ENCODE measurements at places on chromosomes 2 and 18.

- no peaks in the 10 kb centered on the region for H3K36me3 ChIP-seq
- H3K4me1 ChIP-seq: no peaks in the 10 kb centered on the region
- H3K27me3 ChIP-seq: no peaks in the 10 kb centered on the region
Observed at GRCh38 chr18:55405893-55406406, 182.0 kb downstream of the TCF4 start.

GRCh38 chr2:157182834-157183396, 74.6 kb upstream of the GALNT5 start:
- no peak overlapping the region for H3K27ac ChIP-seq
- no peak overlapping the region for H3K4me3 ChIP-seq
- no peak for DNase-seq
- no peaks in the 10 kb centered on the region for H3K27me3 ChIP-seq

GRCh38 chr2:191150600-191151330, at the start of gene STAT4:
Gene STAT4 (minus strand): TSS chr2:191150994. CDS start chr2:191148203, 2,791 bp downstream.
- H3K4me3 ChIP-seq: peak within 1 kb of the TSS; percentile 36
- peaks cover 6% of the 10 kb centered on the region for H3K27me3 ChIP-seq
- H3K36me3 ChIP-seq: no peaks in the 10 kb centered on the region
- peak; percentile 65 for DNase-seq
- H3K27ac ChIP-seq: no peak within 1 kb of the TSS

DNA sequence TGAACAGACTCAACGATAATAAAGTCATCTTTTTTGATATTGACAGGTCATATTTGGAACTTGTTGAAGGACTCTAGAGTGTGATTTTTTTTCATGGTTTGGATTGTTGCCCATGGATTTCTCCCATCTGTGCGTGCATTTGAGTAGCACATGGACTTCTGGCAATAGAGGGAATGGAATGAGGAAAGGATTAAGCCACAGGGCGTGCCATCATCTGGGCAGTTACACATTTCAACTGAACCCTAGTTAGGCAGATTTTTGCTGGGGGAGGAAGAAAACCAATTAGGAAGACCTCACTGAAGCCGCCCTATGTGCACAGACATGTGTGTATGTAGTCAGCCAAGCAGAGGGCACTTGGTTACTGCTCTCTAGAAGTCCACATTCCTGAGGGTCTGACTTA, 72.6 kb downstream of the TPGS2 start:
- no peak overlapping the region for H3K27ac ChIP-seq
- H3K36me3 ChIP-seq: no peaks in the 10 kb centered on the region
- peaks cover 13% of the 10 kb centered on the region for H3K4me1 ChIP-seq
- H3K27me3 ChIP-seq: no peaks in the 10 kb centered on the region

- no peaks in the 10 kb centered on the region for H3K27me3 ChIP-seq
- DNase-seq: no peak
- H3K4me3 ChIP-seq: no peak overlapping the region
- no peaks in the 10 kb centered on the region for H3K4me1 ChIP-seq
- H3K36me3 ChIP-seq: no peaks in the 10 kb centered on the region
Observed at GRCh38 chr2:101396316-101396717, 9.0 kb upstream of the CREG2 start.

GRCh38 chr2:150472511-150472899, 15.0 kb downstream of the RND3 start:
- peak overlapping the region; percentile 49 for H3K27ac ChIP-seq
- H3K4me3 ChIP-seq: no peak overlapping the region
- no peaks in the 10 kb centered on the region for H3K27me3 ChIP-seq
- peaks cover 65% of the 10 kb centered on the region for H3K36me3 ChIP-seq
- H3K4me1 ChIP-seq: peaks cover 54% of the 10 kb centered on the region

DNA sequence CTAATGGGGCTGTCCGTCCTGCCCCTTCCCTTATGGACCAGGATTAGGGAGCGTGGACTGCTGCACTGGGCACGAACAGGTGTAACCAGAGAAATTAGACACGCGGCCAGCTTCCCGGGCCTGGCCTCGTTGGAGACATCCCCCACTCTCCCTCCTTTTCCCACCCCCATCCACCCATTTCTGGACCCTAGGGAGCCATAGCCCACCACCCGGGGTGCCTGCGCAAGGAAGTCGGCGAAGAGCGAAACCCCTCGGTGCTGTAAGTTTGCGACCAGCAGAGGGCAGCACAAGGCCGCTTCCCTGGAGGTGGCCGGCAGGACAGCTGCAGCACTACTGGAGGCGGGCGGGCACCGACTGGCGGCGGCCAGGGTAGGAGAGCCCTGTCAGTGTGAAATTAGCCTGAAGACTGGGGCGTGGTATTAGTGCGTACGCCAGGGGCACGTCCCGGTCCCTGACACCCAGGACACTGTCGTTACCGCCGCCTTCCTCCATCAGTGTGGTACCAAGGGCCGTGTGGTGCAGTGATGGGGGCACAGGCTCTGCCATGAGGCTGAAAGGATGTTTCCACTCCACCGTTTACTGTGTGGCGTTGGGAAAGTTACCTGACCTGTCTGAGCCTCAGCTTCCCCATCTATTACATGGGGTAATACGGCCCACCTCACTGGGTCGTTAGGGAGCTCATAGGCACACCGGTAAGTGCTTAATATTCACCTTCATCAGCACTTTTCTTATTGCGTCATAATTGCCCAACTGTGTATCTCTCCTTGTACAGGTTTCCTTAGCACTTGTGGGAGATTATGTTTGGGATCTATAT, 36.0 kb upstream of the CD207 start:
- H3K27me3 ChIP-seq: peaks cover 15% of the 10 kb centered on the region
- H3K36me3 ChIP-seq: no peaks in the 10 kb centered on the region
- no peak overlapping the region for H3K4me3 ChIP-seq
- H3K27ac ChIP-seq: no peak overlapping the region
- H3K4me1 ChIP-seq: peaks cover 10% of the 10 kb centered on the region
- peak; percentile 88 for DNase-seq

DNA sequence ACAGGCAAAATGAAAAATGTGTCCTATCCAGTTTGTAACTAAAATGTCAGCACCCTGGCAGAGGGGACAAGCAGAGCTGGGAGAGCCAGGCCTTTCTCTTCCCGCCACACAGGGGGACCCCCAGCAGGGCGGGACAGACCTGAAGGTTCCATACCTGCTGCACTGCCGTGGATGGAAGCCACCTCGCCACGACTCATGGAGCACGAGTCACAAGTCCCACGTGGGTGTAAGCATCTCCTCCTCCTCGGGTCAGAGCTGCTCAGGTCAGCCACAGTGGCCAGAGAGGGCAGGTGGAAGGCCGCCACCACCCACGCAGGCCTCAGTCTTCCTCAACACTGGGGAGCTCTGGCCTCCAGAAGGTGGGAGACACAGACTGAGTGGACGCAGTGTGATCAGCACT, 21.0 kb downstream of the C1QL2 start:
- no peaks in the 10 kb centered on the region for H3K27me3 ChIP-seq
- no peak overlapping the region for H3K4me3 ChIP-seq

DNA sequence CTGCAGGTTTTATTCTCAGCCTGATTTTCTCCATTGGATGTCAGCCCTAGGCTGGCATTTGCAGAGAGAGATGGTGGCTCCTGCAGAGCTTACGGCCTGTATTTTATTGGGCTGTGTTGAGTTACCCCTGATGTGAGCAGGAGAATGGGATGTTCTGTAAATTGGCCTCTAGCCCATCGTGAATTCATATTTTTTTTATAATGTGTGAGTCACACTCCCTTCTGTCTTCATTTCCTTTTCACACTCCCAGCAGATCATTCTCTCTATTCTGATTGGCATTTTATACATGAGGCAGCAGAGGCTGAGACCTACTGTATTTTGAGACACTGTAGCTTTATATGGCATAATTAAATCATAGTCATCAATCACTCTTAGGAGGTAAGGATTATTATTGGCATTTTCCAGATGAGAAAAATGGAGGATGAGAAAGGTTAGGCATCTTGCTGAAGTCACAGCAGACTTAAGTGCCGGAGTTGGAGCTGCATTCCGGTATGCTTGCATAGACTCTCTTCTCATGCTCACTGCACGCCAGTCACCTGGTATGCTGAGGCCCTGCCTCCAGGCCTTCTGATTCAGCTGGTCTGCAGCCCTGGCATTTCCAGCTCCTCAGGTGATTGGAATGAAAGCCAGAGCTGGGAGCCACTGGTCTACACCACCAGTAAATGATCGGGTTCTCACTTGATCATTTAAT, 142.4 kb downstream of the NEDD4L start:
- H3K27ac ChIP-seq: peak overlapping the region; percentile 80
- DNase-seq: no peak
- no peak overlapping the region for H3K4me3 ChIP-seq
- H3K27me3 ChIP-seq: no peaks in the 10 kb centered on the region
- no peaks in the 10 kb centered on the region for H3K36me3 ChIP-seq

- DNase-seq: no peak
- no peak overlapping the region for H3K27ac ChIP-seq
- no peaks in the 10 kb centered on the region for H3K4me1 ChIP-seq
- no peaks in the 10 kb centered on the region for H3K36me3 ChIP-seq
- H3K27me3 ChIP-seq: no peaks in the 10 kb centered on the region
Observed at GRCh38 chr2:160227293-160227915, 27.3 kb upstream of the ITGB6 start.

DNA sequence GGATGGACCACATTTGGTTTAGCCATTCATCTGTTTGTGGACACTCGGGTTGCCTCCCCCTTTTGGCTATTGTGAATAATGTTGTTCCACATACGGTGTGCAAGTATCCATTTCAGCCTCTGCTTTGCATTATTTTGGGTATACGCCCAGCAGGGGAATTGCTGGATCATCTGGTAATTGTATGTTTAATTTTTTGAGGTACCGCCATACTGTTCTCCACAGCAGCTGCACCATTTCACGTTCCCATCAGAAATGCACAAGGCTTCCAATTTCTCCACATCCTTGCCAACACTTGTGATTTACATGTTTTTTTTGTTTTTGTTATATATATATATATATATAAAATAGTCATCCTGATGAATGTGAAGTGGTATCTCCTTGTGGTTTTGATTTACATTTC, 54.6 kb upstream of the TWIST2 start:
- H3K4me1 ChIP-seq: no peaks in the 10 kb centered on the region
- H3K27me3 ChIP-seq: no peaks in the 10 kb centered on the region
- H3K36me3 ChIP-seq: no peaks in the 10 kb centered on the region

DNA sequence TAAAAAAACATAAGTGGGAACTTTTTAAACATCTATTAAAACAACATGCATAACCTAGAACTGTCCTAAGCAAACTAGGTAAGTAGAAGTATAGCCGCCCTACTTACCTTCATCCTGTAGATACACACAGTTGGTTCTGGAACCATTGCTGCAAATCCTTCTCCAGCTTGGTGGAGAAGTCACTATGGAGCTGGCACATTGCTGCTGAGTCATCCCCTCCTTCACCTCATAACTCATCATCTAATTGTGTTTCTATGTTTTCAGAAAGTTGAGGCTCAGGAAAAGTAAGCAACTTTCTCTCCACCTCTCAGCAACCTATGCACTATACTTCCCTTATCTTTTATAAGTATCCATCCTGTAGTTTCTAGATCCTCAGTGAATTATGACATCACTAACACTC, 269.8 kb upstream of the MMADHC start:
- no peak overlapping the region for H3K4me3 ChIP-seq
- no peaks in the 10 kb centered on the region for H3K36me3 ChIP-seq
- H3K27ac ChIP-seq: no peak overlapping the region
- H3K27me3 ChIP-seq: no peaks in the 10 kb centered on the region

DNA sequence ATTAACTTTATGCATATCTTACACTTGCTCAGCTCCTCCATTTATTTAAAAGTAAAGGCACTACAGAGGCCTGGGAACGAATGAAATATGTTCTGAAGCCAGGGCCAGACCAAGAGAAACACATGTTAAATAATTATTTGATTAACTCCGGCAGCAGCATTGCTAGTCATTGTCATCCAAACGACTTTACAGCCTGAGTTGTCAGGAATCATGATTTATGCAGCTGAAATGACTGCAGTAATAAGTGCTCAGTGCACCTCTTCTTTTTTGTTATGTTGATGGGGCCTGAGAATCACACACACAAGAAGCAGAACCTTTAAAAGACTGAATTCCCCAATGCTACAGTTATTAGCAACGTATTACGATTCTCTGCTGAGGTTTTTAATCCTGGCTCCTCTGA, 58.9 kb downstream of the EPHA4 start:
- no peaks in the 10 kb centered on the region for H3K36me3 ChIP-seq
- H3K27me3 ChIP-seq: no peaks in the 10 kb centered on the region
- H3K4me1 ChIP-seq: no peaks in the 10 kb centered on the region
- no peak overlapping the region for H3K4me3 ChIP-seq
- no peak for DNase-seq

- no peak for DNase-seq
- no peak overlapping the region for H3K4me3 ChIP-seq
- H3K4me1 ChIP-seq: no peaks in the 10 kb centered on the region
- H3K27ac ChIP-seq: no peak overlapping the region
- H3K36me3 ChIP-seq: no peaks in the 10 kb centered on the region
Observed at GRCh38 chr2:164642268-164642667, 21.0 kb upstream of the GRB14 start.

- no peak for DNase-seq
- H3K4me1 ChIP-seq: no peaks in the 10 kb centered on the region
- no peak overlapping the region for H3K4me3 ChIP-seq
- H3K36me3 ChIP-seq: no peaks in the 10 kb centered on the region
Observed at GRCh38 chr2:241516520-241516965, 8.2 kb upstream of the STK25 start.

GRCh38 chr2:138500592-138501424, 762 bp upstream of the SPOPL start:
- peak overlapping the region; percentile 94 for H3K27ac ChIP-seq
- H3K27me3 ChIP-seq: no peaks in the 10 kb centered on the region
- no peaks in the 10 kb centered on the region for H3K36me3 ChIP-seq
- peak overlapping the region; percentile 98 for H3K4me3 ChIP-seq
- H3K4me1 ChIP-seq: no peaks in the 10 kb centered on the region

- H3K4me3 ChIP-seq: no peak overlapping the region
- no peaks in the 10 kb centered on the region for H3K4me1 ChIP-seq
- no peaks in the 10 kb centered on the region for H3K27me3 ChIP-seq
- no peaks in the 10 kb centered on the region for H3K36me3 ChIP-seq
Observed at GRCh38 chr2:158391361-158391760, 65.2 kb downstream of the CCDC148 start.

DNA sequence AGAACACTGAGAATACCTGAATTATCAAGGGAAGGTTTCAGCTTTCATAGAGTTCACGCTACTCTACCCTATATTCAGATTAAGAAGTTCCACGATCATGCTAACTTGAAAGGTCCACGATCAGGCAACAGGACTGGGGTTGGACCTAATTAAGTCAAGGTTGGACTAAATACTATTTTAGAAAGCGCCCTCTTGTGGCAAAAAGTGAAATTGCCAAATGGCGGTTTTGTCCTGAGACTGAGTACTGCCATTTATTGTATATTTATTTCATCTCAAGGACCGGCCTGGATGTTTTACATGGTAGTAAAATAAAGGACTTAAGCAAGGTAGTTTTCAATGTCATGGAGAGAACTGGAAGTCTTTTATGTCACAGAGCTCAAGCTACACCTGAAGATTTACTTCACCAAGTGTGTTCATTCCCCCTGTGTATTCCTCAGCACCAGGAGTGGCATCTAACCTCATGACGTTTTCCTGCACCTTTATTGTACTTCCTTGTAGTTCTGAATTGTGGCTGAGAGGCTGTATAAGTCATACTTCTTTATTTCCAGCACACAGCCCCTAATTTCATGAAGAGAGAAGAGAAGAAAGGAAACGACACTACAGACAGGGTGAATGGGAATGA, 56.8 kb downstream of the SRD5A2 start:
- H3K4me1 ChIP-seq: no peaks in the 10 kb centered on the region
- peaks cover 4% of the 10 kb centered on the region for H3K27me3 ChIP-seq
- no peak overlapping the region for H3K27ac ChIP-seq
- DNase-seq: no peak

All from sigmoid colon (tissue), 7 donors.